ENCODE measurements at places on chromosomes 13 and 19.
A peak's percentile ranks its signal among the peaks of the same experiment; 100 is the strongest.

DNA sequence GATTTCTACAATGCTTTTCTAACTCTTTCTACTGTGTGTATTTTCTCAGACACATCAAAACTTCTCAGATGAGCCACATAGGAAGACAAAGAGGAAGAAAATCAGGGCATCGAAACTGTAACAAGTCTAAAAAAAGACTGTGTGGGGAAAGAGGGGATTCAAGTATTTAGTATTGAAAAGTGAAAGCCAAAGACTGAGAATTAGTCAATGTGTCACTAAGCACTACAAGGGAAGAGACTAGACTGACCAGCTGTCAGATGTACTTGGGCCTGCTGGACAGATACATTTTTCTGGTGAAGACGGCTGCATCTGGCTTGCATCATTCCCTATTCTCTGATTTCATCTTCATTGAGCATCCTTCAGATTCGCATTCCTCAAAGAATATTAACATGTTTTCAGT is 25.4 kb downstream of the COMMD6 start:
- no peak for DNase-seq

DNA sequence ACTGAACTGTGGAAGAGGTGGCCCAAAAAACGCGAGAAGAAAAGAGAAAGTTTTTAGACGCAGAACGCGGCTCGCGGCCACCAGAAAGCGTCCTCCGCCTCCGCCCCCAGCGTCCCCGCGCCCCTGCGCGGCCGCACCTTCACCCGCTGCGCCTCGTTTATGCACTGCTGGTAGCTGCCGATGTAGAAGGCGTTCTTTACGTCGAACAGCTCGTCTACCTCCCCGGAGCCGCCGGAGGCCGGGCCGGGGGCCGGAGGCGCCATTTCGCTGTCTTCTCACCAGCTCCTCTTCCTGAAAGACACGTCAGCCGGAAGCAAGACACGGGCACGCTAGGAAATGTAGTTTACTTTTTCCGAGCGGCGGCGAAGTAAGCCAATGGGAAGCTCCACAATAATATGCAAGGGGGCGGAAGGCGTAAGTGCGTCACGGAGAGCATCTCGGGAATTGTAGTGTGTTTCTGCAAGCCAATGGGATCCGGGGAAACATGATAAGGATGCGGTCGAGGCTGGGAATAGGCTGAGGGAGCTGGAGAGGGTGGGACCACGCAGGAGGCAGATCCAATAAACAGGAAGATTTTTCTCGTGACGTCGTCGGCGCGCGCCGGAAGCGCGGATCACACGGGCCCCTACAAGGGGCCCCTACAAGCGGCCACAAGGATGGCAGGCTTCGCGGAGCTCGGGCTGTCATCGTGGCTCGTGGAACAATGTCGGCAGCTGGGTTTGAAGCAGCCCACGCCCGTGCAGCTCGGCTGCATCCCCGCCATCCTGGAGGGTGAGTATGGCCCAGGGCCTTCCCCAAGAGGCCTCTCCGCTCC is at the start of the genes COPE and DDX49:
TSS of gene COPE (minus strand) at position 302 of the 814 bp plus-strand sequence. CDS start at position 263, 39 bp downstream.
TSS of gene DDX49 (plus strand) at position 630 of the 814 bp plus-strand sequence. CDS start at position 657, 27 bp downstream.
- peak; percentile 96 for DNase-seq

- DNase-seq = no peak
Observed at GRCh38 chr13:80630685-80631121, 289.8 kb upstream of the SPRY2 start.

DNA sequence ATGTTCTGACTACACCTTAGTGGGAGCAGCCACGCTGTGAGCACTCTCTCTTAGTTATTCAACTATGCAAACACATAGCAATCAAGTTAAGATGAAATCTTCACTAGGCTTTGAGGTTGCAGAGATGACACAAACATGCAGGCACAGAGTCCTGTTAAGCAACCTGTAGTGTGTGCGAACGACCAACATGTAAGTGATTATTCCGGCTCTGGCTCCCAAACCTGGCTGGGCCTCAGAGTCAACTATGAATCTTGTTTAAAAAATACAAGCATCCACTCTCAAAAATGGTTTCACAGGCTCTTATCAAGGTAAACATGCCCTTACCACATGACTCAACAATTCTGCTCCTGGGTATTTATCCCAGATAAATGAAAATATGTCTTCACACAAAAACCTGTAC is 91.4 kb downstream of the IRS2 start:
- DNase-seq = no peak
